ENCODE measurements at places on chromosomes 1 and 21.

DNA sequence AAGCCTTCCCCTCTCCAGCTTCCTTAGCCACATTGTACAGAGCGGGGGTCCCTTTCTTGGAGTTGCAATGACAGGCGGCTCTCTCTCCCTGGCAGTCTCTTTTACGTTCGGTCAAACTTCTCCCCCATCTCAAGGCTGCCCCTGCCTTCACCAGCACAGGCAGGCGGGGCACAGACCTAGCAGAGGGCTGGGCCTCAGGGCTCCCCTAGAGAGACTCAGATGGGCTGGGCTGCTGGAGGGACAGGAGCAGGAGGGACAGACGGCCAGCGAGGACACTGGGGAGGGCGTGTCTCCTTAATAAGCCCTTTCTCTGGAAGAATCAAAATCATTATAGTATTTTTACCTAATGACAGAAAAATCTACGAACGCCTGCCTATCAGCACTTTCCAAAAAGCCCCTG lies 79.6 kb downstream of the CASZ1 start:
- DNase-seq = no peak

DNA sequence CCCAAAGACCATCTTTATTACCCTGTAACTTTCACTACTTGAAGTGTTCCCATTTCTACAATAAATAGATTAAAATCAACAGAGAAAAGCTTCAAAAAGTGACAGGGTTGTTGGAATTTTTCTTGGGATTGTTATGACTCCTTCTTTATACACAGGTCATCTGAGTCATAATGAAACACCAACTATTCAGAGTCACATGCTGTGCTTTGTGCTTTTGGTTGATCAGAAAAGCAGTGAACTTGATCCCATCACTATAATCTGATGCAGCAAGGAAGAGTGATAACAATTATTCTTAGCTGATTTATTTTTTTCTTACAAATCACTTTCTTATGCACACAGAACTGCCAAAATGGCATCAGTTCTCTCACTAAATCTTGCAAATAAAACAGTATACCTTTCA lies 422.9 kb downstream of the PTBP2 start:
- DNase-seq = no peak

GRCh38 chr1:31642366-31642765 lies 2.3 kb downstream of the PEF1 start:
- DNase-seq = no peak

- DNase-seq = no peak
These were observed 12.4 kb downstream of the RAB3B start for GRCh38 chr1:51978099-51978498.

GRCh38 chr1:57479471-57479870 lies 55.6 kb upstream of the DAB1 start:
- no peak for DNase-seq

DNA sequence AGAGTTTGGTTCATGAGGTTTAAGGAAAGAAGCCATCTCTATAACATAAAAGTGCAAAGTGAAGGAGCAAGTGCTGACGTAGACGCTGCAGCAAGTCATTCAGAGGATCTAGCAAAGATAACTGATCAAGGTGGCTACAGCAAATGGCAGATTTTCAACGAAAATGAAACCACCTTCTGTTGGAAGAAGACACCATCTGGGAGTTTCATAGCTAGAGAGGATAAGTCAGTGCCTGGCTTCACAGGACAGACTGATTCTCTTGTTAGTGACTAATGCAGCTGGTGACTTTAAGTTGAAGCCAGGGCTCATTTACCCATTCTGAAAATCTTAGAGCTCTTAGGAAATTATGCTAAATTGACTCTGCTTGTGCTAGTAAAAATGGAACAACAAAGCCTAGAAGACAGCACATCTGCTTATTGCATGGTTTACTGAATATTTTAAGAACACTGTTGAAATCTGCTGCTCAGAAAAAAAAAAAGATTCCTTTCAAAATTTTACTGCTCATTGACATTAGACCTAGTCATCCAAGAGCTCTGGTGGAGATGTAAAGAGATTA lies 10.5 kb downstream of the MAEL start:
- no peak for DNase-seq

GRCh38 chr21:37642493-37642892 lies 273.8 kb downstream of the KCNJ6 start:
- no peak for DNase-seq

DNA sequence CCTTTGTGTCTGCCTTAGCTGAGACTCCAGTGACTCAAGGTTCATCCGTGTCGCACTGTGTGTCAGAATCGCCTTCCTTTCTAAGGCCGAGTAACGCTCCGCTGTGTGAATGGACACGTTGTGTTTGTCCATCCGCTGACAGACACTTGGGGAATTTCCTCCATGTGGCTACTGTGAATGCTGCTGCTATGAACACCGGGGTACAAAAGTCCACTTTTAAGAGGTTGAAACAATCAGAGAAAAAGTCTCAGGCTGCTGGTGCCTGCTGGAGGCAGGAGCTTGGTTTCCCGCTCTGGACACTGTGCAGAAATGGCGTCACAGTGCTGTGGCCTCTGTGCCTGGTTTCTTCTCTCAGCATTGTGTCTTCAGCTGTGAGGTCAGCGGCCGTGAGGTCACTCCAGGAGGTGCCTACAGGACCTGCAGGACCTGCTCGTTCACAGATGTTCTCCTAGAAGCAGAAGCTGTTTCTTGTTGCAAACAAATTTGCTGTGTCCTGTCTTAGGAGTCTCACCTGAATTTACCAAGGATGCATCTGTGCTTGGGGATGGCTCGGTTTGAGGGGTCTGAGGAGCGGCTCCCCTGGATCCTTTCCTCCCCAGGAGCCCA lies 34.2 kb downstream of the KRTAP10-1 start:
- DNase-seq = no peak

DNA sequence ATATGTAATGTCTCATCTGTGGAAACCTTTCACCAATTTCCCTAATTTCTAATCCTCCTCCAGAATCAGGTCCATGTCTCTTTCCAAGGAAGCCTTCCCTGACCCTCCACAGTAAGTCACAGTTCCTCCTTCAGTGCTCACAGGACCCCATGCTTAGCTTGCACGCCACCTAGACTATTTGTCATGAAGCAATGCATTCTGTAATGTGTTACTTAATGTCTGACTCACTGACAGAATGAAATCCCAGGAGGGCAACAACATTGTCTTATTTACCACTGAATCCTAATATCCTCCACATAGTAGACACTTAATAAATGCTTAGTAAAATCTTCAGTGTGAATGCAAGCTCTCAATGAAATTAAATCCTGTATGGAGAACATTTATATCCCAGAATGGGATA lies 245.9 kb upstream of the PLD5 start:
- DNase-seq = no peak

All from AG09309 (cell line).